ENCODE measurements at places on chromosomes 3 and 15.

- no peak for DNase-seq
Observed at GRCh38 chr15:39826975-39827374, 44.3 kb upstream of the FSIP1 start.

DNA sequence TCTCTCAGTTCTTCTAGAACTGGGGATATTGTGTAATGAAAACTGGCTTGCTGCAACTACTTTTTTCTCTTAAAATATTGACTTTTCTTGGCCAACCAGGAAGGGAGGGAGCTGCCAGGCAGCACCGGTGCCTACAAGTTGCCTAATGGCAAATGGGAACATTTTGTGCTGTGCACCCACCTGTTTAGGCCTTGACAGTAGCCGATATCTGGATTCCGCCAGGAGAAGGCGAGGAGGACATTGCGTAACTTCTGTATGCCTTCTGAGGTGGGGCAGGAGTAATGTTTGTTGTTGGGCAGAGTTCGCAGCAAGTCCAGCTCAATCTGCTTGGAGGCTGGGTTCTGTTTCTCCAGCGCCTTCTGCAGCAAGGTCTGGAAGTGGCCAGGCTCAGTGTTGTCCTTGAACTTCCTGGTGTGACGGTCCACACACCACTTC lies 64.9 kb downstream of the TBC1D2B start:
- no peak for DNase-seq

GRCh38 chr3:195269375-195270078 lies 1.4 kb downstream of the XXYLT1 start:
- DNase-seq: no peak

DNA sequence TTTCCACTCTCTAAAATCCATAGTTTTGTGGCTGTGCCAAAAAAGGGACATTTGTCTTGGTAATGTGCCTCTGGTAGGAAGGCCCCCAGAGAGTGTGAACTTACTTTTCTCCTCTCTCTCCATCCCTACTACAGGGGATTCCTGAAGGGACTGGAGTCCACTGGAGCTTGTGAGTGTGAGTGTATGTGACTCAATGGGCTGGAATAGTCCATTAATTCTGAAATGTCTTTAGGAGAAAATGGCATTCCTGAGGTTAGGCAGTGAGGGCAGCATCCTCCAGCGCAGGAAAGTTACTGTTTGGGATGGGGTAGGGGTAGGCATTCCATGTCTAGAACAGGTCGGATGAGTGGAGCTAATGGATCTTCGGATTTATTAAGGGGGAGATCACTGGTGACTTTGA lies 59.8 kb upstream of the CACNA2D3 start:
- DNase-seq: no peak

GRCh38 chr15:65416845-65417416 lies 5.8 kb downstream of the IGDCC4 start:
- no peak for DNase-seq

- DNase-seq: no peak
Observed at GRCh38 chr15:52546031-52546751, 17.5 kb upstream of the MYO5A start.

GRCh38 chr3:136787349-136787748 lies 31.6 kb upstream of the SLC35G2 start:
- DNase-seq: peak; percentile 5

- DNase-seq: no peak
Observed at GRCh38 chr15:66630801-66631351, 65.1 kb upstream of the LCTL start.

DNA sequence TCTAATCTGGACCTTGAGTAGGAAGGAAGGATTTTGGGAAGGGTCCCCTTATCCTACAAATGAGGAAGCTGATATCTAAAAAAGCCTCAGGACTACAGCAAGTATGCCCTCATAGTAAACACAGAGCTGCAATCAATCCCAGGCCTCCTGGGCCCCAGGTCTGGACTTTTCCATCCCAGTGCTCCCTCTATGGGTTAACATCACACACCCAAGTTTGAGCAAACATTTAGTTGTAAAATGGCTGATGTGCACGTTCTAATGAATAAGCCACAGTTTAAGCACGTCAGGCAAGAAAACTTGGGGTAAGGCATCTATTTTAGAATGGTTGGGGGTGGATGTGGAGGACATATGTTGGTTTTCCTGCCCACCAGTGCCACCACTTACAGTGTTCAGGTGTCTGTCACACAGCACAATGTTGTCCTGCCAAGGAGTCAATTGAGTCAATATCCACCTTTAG lies 44.3 kb upstream of the UBE2E1 start:
- peak; percentile 15 for DNase-seq

DNA sequence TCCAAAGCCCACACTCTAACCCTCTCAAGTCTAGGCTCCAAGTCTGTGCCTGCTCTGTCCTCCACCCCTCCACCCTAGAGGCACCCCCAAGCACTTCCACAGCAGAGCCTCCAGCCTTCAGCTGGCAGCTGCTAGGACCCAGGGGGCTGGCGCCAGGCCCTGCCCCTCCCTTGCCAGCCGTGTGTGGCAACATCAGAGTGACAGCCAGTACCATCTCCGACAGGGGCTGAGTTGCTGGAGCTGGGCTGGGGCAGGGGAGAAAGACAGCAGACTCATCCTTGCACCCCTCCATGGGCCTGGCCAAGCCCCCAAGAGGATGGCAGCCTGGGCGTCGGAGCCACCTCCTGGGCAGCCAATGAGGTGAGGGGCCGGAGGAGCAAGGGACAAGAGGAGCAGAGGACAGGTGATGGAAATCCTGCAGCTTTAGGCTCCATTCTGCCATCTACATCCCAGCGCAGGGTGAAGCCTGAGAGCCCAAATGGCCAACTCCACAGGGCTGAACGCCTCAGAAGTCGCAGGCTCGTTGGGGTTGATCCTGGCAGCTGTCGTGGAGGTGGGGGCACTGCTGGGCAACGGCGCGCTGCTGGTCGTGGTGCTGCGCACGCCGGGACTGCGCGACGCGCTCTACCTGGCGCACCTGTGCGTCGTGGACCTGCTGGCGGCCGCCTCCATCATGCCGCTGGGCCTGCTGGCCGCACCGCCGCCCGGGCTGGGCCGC lies at the start of gene GPR62:
GPR62 (plus strand) TSS at position 207 of the 718 bp plus-strand sequence; CDS start at position 479, 272 bp downstream.
- no peak for DNase-seq

- no peak for DNase-seq
Observed at GRCh38 chr15:78212546-78213424, 21.6 kb downstream of the ACSBG1 start.

DNA sequence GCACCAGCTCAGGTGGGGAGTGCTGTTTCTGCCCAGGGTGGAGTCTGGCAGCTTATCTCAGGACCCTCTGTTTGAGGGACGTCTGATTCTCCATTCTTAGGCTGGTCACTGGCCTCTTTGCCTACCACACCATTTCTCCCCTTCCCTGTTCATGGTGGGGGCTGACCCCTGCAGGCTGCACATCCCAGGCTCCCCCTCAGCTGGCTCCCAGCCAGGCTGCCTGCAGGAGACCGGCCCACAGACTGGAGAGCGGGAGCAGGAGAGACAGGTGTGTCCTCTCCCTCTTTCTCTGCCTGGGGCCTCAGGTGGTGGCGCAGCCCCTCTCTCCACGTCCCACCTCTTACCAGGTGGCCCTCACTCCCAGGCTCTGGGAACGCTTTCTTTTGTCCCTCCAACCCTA lies 60.8 kb downstream of the RAB11A start:
- peak; percentile 22 for DNase-seq

DNA sequence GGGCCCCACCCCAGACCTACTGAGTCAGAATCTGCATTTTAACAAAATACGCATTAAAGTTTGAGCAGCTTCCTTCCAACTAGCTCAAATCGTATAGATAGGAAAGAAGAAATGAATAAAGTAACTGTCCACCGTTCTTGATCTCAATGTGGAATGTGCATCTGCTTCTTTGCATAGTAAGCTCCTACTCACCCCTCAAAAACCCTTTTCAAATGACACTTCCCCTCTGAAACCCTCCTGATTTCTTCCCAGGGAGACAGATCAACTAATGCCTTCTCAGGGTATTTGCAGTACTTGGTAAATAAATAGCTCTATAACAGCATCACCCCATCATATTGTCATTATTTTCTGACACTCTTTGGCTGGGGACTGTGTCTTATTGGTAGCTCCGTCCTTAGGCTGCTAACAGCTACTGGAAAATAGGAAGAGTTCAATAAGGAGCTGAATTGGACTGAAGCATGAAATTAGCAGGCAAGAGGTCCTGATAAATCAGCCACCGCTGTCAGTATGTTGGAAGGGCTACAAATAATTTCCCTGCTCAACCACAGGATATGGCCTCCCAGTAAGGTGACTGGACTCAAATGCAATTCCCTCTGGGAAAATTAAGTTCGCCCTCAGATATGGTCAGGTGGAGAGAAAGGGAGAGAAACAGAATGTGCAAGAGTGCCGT lies 10.2 kb downstream of the OXTR start:
- no peak for DNase-seq

DNA sequence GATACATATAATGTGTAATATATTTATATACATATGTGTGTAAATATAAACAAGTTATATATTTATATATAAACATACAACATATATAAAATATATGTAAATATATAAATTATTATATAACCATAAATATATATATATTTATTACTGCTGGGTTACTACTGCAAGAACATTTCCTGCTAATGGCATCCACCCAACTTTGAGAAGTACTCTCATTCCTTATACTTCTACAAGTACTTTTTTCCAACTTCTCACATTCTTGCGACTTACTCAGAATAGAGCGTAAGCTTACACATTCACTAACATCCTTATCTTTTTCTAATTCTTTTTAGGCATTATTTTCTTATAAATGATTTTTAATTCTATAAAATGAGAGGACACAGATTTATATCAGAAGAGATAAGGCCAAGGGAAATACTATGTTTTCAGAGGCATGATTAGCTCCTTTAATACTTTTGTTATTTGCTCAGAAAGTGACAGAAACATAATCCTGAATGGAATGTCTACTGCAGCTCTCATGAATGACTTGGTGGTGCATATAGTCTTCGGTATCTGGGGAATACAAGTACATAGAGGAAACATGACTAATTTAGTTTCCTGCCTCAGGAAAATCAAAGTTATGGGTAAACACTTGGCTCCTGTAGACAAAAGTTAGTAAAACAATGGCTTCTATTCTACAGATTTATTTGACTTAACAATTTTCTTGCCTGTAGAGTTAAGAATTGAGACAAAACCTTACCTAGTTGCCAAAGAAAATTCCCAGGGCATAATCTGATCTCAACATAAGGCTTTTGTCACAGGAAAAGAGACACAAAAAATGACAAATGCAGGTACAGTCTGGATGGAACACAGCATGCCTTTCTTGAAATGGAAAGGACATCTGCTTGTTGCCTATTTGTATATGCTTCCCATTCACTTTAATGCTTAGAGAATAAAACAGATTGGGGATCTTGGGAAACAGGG lies 453.9 kb downstream of the SQOR start:
- no peak for DNase-seq

- DNase-seq: no peak
Observed at GRCh38 chr3:140225996-140226395, 291.0 kb downstream of the CLSTN2 start.

- DNase-seq: no peak
Observed at GRCh38 chr3:156429125-156429524, 125.8 kb downstream of the SSR3 start.

- no peak for DNase-seq
Observed at GRCh38 chr15:99239545-99240198, 9.7 kb downstream of the TTC23 start.

DNA sequence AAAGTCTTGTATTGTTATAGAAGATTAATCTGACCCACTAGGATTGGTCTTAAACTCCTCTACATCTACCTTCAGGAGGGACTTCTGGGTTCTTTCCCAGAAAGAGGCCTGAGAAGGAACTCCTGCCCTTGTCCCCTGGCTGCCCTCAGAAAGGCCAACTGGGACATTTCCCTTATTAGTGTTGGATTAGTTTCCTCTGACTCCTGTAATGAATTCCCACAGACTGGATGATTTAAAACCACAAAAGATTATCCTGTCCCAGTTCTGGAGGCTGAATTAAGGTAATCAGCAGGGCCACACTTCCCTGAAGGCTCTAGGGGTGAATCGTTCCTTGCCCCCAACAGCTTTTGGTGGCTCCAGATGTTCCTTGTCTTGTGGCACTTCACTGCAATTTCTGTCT lies 102.8 kb upstream of the NMNAT3 start:
- no peak for DNase-seq

DNA sequence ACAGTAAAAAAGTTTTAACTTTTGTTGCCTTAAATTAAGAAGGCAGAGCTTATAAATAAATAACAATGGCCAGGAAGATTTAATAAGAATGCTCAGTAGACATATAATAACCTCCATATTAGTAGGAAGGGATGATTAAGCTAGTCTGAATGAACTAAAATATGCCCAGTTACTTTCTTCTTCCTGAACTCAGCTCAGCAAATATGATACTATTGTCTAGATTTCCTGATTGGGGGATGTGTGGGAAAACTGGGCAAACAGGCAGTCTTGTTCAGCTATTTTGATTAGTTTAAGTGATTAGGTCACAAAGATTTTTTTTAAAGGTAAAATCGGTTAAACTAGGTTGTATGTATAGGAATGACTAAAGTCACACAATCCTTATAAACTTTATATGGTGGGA lies 167.2 kb upstream of the SLC2A2 start:
- no peak for DNase-seq

GRCh38 chr3:113560831-113561623 lies 28.7 kb downstream of the SIDT1 start:
- DNase-seq: no peak

DNA sequence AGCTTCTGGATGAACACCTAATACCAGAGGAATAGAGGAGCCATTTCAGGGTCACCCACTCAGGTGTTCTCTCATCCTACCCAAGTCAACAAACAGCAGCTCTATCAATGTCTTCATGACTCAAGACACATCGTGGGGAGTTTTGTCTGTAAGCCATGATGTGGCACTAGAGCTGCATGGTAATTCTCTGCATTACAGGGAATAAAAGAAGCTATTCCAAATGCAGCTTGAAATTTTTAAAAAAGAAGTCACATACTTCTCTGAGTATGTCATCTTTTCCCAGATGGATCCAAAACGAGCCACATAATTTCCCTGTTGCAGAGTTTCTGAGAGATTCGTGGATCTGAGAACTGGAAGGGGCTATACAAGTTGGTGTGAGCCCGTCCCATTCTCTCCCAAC lies 6.1 kb upstream of the THSD4 start:
- DNase-seq: no peak

GRCh38 chr3:126316501-126316939 lies 40.7 kb downstream of the KLF15 start:
- no peak for DNase-seq

GRCh38 chr3:138463724-138464490 lies 29.5 kb downstream of the ESYT3 start:
- DNase-seq: no peak
